Stimulated activated CD8-positive, alpha-beta memory T cell treated with anti-CD3 and anti-CD28 coated beads, Interleukin-4, amount 100 ng/mL, for 4 hours (primary cell): ENCODE measurements at places on chromosomes 12 and 14.

- DNase-seq: peak; percentile 29
Observed at GRCh38 chr14:22980672-22981089, 1.7 kb downstream of the AJUBA start.

GRCh38 chr12:66446276-66446675 lies 144.0 kb downstream of the HELB start:
- no peak for DNase-seq

DNA sequence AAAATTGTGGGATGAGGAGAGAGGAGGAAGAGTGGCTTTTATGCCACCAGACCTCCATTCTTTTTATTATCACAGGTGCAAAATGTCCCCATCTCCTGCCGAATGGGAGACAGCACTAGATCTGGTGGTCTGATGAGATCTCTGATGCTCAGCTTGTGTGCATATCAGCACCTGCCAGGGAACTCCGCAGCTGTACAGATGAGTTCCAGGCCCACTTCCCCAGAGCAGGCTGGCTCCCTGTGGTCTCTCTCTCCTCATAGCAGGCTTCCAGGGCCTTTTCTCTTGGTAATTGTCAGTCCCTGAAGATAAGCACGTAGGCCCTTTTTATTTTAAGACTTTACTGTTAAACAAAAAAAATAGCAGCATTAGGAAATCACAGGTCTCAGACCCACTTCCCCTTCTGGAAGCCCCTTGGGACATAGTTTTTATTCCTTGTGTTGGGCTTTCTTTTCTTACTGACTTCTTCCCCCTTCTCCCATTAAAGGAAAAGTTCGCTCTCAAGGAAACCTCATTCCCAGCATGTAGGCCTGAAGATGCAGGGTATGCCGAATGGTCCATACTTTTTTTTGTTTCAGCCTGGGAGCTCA lies 4.5 kb upstream of the TBC1D30 start:
- DNase-seq: no peak

GRCh38 chr12:20429852-20430251 lies 61.5 kb downstream of the PDE3A start:
- no peak for DNase-seq

- no peak for DNase-seq
Observed at GRCh38 chr12:71605039-71605438, 58.6 kb downstream of the ZFC3H1 start.

- DNase-seq: no peak
Observed at GRCh38 chr12:57332646-57333312, 81.8 kb upstream of the STAC3 start.

GRCh38 chr14:51314321-51315015 lies 74.4 kb downstream of the TMX1 start:
- DNase-seq: no peak

- no peak for DNase-seq
Observed at GRCh38 chr12:124302241-124302806, 7.4 kb downstream of the RFLNA start.

- DNase-seq: no peak
Observed at GRCh38 chr14:72557671-72558070, 336.2 kb downstream of the DPF3 start.

- no peak for DNase-seq
Observed at GRCh38 chr14:68638141-68638999, 154.5 kb downstream of the ZFP36L1 start.

DNA sequence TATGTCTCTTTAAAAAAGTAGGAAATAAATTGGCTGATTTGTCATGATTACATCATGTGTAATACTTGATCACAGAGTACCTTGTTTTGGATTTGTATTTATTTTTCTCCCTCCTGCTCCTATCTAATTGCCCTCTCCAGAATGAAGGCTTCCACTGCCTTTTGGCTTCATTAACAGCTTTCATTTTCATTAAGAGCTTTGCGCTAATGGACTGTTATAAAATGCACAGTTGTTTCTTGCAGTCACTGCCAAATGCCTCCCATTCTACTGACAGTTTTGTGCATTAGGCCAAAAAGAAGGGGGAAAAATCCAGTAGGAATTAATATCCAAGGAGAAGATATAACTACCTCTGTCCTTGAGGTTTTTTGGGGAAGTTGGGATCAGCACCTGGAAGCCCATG lies 159.2 kb downstream of the NRXN3 start:
- no peak for DNase-seq

- DNase-seq: peak; percentile 69
Observed at GRCh38 chr12:46209914-46210872, 58.6 kb downstream of the SLC38A1 start.

GRCh38 chr12:117966511-117966910 lies 2.3 kb downstream of the KSR2 start:
- DNase-seq: no peak

DNA sequence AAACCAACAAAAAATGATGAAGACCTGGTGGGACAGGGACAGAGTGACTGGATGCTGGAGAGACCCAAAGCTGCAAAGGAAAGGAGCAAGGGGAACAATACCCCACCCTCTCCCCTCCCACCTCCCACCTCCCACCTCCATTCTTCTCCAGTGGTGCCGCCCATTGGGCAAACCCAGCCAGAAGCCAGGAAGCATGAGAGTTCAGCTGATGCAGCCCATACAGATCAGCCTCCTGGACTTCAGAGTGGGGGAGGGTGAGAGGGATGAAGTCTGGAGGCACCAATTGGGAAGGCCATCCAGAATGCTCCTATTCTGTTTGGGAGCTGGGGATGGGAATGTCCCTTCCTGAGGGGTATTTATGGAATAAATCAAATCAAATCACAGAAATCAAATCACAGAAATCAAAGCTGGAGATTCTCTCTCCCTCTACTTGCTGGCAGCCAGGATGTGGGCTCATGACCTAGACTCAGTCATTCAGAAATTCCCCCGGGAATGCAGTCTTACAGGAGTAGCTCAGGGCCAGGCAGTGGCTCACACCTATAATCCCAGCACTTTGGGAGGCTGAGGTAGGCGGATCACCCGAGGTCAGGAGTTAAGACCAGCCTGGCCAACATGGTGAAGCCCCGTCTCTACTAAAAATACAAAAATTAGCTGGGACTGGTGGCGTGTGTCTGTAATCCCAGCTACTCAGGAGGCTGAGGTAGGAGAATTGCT lies 31.1 kb downstream of the IRF2BPL start:
- no peak for DNase-seq

- no peak for DNase-seq
Observed at GRCh38 chr12:23895792-23896218, 53.7 kb downstream of the SOX5 start.

DNA sequence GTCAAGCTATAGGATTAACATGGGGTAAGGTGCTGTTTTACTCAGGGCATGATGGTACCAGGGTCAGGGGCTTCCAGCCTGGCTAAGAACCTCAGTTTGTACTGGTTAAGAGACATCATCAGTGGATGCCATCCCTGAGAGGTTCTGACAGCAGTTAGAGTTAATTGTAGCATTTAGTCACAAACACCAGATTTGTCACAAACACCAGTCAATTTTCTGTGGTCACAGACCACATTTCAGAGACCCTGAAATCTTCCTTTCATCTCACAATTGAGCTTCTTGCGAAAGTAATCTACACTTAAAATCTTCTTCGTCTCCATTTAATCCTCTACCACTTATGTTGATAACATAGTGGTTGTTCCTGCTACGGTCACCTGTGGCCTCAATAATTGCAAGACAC lies 143.0 kb upstream of the EGLN3 start:
- no peak for DNase-seq

GRCh38 chr12:66388517-66388916 lies 86.2 kb downstream of the HELB start:
- DNase-seq: no peak

DNA sequence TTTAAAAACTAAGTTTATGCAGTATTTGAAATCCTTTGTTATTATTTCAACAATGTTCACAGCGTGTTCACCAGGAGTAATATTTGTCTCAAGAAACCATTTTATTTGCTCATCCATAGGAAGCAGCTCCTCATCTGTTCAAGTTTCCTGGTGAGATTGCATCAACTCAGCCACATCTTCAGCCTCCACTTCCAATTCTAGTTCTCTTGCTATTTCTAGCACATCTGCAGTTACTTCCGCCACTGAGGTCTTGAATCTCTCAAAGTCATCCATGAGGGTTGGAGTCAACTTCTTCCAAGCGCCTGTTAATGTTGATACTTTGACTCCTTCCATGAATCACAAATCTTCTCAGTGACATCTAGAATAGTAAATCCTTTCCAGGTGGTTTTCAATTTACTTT lies 18.0 kb downstream of the CLEC9A start:
- DNase-seq: no peak

DNA sequence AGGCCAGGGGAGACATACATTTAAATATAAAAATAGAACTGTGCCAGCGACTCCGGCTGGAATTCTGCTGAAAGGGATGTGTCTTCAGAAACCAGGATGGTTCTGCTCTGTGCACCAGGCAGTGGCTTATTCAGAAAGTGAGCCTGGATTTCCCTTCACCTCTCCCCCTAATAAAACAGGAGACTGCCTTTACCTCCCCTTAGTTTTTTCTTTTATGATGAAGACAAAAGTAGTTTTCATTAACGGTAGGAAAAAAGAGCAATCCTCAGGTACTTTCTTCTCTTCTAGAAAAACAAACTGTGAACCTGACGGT lies 346 bp downstream of the SLC7A8 start:
- DNase-seq: no peak

GRCh38 chr12:124049451-124050094 lies 76.6 kb downstream of the ZNF664 start:
- no peak for DNase-seq

DNA sequence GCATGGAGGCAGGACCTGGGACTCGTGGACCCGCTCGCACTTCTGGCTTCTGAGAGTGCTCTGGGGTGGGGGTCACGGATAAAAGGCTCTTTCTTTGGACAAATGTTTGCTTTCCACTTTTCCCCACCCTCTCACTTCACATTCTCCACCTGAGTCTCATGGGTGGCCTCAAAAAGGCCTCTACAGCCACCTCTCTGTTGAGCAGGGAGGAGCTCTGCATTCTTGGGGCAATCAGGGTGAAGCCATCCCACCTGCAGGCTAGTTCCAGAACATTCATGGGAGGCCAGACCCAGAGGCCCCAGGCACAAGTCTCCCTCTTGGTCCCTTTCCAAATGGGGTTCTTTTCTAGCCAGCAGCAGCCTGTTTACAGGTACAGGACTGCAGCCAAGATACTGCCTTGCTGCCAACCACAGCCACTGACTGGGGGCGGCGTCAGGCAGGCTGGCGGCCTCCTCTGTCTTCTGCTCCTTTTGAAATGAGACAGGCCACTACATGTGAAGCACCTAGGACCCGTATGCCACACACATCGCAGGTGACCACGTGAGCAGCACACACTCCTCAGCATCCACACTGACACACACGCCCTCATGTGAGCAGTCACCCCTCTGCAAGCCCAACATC lies 18.2 kb upstream of the CEBPE start:
- DNase-seq: no peak

DNA sequence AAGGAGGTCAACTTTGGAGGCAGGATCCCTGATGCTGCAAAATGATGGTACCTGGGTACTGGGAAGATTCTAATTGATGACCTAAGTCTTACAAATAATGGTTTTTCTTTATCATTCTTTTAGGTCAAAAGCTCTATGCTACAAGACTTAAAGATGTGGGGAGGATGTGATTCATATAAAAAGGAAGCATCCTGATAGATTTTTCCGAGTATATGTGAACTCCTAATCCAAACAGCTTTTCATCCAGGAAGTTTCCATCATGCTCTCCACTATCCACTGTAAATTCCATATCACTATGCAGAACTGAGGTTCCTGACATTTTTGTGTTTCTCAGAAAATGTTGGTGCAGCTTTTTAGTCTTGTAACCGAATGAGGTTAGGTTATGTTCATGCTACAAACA lies 293.2 kb downstream of the PAWR start:
- no peak for DNase-seq

DNA sequence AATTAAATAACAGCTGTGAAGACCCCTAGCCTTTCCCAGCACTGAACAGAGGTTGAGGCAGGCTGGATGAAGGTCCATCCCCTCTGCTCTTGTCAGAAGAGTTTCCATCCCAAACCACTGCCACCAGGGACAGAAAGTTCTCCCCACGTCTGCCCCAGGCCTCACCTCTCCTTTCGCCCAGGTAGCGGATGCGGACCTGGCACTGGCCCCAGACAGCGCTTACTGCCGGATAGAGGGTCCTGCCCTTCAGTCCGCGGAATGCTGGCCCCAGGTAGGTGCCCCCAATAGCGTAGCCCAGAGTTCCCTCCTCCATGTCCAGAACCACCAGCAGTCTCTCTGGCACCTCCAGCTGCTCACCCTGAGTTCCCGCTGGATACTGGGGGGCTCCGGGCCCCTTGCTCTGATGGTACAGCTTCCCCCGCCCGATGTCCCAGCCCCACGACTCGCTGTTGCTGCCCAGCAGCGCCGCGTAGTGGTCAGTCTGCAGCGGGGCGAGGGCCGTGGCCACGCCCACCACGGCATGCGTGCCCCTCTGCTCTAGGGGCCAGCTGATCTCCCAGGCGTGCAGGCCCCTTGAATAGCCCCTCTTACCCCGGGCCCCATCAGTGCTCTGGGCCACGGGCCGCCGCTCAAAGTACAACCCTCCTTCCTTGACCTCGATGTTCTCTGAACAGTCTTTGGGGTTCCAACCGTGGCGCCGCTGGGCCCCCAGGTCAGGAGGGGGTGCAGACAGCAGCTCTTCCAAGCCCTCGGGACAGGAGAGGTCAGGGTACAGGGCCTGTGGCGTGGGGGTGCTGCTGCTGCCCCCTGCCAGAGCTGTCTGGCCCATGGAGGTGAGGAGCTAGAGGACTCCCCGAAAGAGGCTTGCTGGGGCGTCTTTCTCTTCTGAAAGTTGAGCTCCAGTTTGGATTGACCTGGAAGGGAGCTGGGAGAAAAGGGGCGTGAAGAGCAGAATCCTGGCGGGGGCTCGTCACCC lies 742 bp downstream of the SPSB2 start:
- peak; percentile 59 for DNase-seq
